ENCODE measurements at places on chromosomes 5 and 9.

- DNase-seq = no peak
Observed at GRCh38 chr9:102354041-102354440, 615.6 kb upstream of the GRIN3A start.

DNA sequence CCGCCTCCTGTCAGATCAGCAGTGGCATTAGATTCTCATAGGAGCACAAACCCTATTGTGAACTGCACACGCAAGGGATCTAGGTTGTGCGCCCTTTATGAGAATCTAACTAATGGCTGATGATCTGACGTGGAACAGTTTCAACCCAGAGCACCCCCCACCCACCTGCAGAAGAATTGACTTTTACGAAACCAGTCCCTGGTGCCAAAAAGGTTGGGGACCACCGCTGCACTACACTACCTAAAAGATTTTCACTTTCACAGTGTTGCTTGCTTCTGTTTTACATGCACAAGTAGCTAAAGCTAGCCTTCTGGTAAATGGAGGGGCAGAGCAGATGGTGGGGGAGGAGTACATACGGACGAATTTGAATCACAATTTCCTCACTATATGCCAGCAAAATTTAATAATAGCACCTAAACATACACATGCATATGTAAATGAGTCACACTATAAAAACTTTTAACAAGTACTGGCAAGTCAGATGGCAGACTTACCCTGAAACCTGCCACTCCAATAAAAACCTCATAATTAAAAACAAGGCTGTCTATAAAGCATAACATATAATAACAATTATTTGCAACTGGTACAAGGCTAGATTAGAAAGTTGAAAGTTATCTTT, 24.0 kb upstream of the CDKN2B start:
- DNase-seq = no peak

DNA sequence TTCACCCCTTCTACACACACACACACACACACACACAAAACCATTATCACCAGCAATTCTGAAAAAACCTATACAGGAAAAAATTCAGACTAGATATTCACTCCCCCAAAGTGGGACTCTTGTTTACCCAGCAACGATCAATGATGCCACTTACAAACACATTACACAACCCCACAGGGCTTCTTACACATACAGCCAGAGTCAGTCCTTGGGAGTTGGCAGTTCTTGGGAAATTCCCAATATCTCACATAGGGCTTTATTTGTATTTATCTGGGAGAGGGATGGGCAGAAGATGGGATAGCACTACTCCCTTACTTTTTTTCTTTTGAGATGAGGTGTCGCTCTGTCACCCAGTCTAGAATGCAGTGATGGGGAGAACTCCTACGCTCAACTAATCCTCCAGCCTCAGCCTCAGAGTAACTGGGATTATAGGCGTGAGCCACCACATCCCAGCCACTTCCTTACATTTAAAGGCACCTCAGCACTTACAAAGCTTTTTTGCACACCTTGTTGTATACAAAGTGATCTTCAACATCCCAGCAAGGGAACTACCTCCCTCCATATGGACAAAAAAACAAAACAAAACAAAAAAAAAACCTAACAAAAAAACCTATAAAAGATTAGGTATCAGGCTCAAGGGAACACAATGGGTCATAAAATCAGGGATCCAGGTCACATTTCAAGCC, 168.4 kb downstream of the TSSK1B start:
- peak; percentile 54 for DNase-seq

DNA sequence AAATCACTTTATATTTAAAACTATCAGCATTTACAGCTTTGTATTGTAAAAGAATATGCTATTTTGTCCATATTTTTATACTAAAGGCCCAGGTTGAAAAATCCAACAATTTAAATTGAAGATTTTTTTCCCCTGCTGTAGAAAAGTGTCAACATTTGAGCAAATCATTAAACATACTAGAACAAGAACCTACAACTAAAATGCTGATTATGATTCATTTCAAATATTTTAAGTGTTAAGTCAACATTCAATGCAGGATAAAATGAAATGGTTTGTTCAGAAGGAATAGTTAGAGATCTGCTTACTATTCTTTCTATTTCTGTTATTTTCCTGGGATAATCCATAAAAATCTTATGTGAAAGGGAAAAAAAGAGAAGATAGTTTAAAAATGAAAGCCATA, 866.5 kb upstream of the DMAC1 start:
- no peak for DNase-seq

DNA sequence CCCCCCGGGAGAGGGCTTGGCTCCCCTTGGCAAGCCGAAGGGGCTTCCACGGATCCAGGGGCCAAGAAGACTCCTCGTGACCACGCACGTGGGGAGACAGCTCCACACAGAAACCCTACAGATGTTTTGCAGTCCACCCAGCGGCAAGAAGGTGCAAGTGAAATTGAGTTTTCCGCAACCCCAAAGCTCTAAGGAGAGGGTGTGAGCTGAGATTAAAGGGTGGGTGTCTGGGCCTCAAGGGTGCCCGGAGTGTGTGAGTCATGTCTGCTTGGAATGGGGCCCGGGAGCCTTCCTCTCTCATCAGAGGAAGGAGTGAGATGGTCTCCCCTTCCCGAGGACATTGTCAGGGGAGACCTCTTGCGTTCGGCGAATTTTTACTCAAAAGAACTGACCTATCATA, 79.1 kb downstream of the OLFM1 start:
- no peak for DNase-seq

DNA sequence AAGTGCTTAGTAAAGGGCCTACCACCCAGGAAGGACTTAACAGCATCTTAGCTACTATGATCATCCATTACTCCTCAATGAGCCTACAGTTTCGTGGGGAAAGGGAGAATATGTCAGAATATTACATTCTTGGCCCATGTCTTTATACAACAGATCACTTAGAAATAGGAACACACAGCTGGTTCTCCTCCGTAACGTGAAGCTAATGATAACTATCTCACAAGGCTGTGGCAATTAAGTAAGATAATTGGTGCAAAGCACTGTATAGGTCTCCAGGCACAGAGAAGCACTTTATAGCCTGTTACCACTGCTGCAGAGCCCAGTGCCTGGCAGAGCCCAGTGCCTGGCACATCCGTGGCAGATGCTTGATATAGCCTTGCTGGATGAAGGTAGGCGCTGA, 347.6 kb downstream of the SLIT3 start:
- no peak for DNase-seq

GRCh38 chr5:68290260-68290674, 74.7 kb downstream of the PIK3R1 start:
- DNase-seq = no peak

DNA sequence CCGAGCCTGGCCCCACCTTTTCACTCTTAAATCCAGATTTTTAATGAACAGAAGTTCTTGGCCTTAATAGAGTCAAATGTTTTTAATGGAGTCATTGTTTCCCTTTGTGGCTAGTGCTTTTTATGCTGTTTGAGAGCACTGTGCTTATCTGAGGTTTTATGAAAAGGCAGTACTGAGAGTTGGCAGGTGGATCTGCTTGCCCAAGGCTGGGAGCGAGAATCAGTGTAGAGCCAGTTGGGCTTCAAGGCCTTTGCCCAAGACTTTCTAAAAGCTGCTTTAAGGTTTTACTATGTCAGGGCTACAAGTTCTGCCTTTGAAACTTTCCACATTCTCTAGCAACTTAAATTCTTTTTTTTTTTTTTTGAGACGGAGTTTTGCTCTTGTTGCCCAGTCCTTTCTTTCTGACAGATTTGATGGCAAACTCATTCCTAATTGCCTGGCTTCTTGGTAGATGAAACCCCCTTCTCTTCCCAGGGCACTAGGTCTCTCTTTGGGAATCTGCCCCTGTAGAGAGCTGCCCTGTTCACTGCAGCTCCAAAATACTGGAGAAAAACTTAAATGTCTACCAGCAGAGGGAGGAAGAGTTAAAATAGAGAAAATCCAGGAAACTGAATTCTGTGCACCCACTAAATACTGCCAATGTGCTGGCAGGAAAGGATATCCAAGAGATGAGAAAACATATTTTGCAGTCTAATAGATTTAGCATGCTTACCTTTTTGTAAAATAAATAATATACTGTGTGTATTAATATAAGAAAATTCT, 36.9 kb upstream of the CDK20 start:
- DNase-seq = peak; percentile 22

DNA sequence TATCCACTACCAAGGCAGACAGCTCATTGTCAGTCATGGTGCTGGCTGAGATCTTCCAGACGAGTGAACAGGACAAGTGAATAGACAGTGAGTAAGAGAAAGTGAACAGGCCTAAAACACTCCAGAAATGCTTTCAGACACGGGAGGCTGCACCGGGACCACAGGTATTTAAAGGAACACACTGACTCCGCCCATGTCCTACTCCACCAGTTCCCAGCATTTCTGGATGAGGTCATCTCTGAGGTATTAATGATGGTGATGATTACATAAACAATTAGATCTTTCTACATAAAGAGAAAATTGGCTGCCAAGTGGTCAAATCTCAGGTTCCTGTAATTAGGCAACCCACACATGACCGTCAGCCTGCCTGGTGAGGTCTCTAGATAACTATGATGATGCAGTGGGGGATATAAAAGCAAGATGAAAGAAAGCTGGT, at the start of gene ACTBL2:
TSS of gene ACTBL2 (minus strand) at position 141 of the 436 bp plus-strand sequence. CDS start at position 37, 104 bp downstream.
- DNase-seq = peak; percentile 29

- peak; percentile 80 for DNase-seq
Observed at GRCh38 chr5:133421394-133421793, 190.9 kb downstream of the FSTL4 start.
